ENCODE measurements at places on chromosomes 1 and 21.

GRCh38 chr1:1179983-1180861 is 6.5 kb downstream of the TTLL10 start:
- DNase-seq, result no peak

- no peak for DNase-seq
These were observed 26.6 kb downstream of the IL10RB start for GRCh38 chr21:33292724-33293123.

DNA sequence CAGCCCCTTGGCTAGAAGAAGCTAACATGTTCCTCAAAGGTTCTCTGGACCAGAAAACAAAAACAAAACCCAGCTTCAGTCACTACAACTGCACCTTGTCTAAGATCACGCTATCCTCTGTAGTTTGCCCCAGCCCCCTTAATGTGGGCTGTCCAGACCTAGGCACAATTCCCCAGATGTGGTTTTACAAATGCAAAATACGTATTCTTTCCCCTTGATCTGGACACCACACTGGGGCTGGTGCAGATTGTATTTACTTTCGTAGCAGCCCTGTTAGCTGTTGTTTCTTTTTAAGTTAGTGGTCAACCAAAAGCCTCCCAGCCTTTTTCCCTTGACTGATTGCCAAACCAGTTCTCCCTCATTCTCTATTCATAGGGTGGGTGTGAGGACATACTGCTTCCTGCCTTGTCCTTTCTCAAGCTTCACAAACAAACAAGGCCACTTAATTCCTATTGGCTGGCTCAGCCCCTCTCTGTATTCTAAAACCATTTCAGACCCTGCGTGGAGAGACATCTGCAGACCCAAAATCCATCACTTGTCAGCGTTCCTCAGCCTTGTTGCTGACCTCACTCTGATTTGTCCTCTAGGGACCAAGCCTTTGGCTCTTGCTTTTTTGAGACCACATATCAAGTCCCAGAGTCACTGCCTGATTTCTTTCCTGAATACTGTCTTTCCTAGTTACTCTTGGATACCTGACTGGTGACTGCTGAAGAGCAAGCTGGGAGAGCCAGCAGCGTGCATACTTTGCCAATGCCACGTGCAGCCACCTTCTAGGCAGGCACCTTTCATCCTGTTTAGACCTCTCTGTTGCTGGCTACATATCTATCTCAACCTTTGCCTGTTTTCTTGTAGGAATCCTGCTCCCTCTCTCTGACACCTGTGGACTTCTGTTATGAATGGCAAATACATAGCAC is 96.4 kb upstream of the RAB3GAP2 start:
- DNase-seq, result no peak

DNA sequence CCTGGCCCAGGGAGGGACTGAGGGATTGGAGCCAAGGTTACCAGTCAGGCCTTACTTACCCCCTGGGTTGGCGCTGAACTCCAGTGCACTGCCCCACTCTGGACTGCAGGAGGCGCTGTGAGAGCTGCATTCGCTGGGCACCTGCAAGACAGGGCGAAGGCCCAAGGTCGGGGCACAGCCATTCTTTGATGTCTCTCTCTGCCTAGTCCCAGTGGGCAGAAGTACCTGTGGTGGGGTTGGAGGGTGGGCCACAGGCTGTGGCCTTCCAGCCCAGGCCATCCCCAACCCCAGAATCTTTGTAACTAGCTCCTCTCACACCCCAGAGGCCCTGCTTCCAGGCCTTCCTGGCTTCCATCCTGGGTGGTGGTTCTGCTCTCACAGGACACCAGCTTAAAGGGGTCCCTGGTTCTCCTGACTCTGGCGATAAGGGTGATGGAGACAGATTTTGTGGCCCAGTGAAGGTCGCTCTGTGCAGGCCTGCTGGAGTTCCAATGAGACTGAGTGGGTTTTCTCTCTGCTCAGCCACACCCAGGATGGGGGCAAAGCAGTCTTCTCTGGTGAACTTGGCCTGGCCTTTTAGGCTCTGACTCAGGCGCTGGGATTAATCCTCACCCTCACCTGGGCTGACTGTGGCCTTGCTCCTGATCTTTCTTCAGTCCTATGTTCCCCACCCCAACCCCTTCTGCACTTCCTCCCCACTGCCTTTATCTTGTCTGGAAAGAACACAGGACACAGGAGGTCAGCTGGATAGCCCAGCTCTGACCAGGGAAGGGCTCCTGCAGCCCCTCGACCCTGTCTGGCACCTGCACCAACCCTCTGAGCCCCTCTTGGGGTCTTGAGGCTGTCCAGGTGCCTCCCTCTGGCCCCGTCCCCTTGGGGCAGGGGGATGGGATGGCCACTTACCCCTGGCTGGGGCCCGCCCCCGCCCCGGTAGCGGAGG is 954 bp downstream of the MYOG start:
- no peak for DNase-seq

DNA sequence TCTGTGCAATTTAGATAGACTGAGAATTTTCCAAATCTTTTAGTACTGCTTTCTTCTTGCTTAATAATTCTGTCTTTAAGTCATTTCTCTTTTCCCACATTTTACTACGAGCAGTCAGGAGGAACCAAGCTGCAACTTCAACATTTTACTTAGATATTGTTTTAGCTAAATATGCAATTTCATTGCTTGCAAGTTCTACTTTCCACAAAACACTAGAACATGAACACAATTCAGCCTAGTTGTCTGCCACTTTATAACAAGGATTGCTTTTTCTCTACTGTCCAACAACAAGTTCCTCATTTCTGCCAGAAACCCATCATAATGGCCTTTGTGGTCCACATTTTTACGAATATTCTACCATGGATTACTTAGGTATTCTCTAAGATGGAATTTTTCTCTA is 36.6 kb downstream of the SORT1 start:
- no peak for DNase-seq

- no peak for DNase-seq
These were observed 69.6 kb upstream of the LRRC8B start for GRCh38 chr1:89454845-89455521.

DNA sequence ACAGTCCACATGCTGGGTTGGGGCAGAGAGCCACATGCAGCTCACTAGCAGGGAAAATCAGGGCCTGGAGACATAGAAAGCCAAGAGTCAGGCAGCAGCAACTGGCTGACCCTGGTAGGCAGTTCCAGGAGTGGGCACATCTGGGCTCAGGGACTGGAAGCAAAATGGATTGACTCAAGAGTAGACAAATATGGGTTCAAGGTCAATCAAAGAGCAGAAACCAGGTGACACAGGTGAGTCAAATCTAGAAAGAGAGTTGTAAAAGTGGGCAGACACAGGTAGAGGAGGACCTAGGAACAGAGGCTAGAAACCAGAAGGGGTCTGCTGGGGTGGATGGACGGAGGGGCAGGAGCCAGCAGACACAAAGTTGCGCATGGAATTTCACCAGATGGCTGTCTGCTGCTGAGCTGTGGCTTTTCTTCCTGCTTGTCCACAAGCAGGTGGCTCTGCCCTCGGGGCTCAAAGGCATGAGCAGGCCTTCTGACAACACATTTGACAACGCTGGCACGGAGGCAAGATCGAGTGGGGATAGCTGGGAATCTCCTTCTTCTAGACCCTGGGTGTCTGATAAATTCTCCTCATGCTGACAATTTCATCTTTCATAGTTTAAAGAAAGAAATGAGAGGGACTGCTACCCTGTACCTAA is 40.8 kb upstream of the IGSF3 start:
- DNase-seq, result no peak

DNA sequence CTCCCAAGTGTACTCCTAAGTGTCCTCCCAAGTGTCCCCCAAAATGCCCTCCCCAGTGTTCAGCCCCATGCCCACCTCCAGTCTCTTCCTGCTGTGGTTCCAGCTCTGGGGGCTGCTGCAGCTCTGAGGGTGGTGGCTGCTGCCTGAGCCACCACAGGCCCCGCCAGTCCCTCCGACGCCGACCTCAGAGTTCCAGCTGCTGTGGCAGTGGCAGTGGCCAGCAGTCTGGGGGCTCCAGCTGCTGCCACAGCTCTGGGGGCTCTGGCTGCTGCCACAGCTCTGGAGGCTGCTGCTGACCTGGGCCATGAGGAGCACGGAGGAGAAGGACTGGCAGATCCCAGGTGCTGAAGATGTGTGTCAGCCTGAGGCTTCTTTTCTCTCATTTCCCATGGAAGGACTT is 993 bp downstream of the LCE5A start:
- DNase-seq, result no peak

- DNase-seq, result no peak
These were observed 3.6 kb downstream of the KCNN3 start for GRCh38 chr1:154866257-154867063.

DNA sequence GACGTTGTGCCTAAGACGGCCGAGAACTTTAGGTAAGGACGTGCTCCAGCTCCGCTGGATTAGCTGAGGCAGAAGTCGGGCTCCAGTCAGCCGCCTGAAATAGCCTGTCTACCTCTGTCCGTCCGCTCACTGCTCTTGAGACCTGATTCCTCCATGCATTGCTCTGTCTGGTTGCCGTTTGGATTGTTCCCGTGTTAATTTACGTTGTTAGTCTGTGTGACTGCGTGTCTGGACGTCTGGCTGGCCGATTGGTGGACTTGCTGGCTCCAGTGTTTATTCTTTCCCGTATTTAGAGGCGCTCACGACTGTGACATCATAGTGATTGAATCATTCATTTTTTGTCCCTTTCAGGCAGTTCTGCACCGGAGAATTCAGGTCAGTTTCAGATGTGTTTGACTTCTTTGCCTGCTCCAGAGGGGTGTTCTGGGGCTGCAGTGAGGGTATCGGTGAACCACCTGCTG is 684 bp downstream of the PPIH start:
- no peak for DNase-seq

- DNase-seq, result no peak
These were observed 1.4 kb downstream of the CLCC1 start for GRCh38 chr1:108961752-108962486.

DNA sequence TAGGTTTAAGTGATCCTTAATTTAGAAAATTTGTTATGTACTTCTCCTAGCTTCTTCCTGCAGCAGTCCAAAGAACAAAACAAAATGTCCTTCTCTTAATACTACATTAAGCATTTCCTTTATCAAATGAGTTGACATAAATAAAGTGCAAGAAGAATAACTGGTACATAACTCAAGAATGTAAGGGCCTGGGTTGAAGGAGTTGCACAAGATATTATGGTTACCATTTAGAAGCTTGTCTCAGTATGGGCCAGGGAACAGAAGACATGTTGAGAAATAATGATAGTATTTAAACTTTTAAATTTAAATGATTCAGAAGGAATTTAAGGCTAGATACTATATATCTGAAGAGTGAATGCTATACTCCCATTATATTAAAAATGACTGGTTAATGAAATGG is 23.5 kb downstream of the SUCO start:
- DNase-seq, result no peak

GRCh38 chr1:86239490-86239889 is 82.9 kb upstream of the COL24A1 start:
- DNase-seq, result no peak

DNA sequence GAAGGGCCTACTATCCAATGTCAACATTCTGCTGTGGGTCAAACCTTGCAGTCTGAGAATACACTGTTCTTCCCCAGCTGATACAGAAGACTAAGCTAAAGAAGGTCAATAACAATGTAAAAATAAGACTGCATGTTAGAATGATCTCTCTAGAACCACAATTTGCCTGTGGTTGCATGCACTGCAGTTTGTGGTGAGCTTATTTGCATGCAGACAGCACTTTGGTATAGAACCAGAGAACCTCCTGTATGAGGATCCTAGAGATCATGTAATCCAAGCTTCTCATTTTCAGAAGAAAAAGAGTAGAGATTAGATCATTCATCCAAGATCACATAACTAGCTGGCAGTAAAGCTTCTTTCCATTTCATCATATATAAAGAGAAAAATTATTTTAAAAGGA is 15.8 kb downstream of the SYNJ1 start:
- no peak for DNase-seq

DNA sequence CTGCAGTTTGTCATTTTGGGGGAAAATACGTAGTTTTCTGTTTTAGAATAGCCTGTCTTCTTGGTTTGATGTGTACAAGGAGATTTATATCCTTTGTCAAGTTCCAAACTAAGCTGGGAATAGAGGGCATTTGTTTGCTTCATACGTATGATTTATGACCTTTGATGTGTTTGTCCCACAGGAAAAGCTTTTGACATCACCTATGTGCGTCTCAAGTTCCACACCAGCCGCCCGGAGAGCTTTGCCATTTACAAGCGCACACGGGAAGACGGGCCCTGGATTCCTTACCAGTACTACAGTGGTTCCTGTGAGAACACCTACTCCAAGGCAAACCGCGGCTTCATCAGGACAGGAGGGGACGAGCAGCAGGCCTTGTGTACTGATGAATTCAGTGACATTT is 79.9 kb downstream of the LAMC1 start:
- no peak for DNase-seq

DNA sequence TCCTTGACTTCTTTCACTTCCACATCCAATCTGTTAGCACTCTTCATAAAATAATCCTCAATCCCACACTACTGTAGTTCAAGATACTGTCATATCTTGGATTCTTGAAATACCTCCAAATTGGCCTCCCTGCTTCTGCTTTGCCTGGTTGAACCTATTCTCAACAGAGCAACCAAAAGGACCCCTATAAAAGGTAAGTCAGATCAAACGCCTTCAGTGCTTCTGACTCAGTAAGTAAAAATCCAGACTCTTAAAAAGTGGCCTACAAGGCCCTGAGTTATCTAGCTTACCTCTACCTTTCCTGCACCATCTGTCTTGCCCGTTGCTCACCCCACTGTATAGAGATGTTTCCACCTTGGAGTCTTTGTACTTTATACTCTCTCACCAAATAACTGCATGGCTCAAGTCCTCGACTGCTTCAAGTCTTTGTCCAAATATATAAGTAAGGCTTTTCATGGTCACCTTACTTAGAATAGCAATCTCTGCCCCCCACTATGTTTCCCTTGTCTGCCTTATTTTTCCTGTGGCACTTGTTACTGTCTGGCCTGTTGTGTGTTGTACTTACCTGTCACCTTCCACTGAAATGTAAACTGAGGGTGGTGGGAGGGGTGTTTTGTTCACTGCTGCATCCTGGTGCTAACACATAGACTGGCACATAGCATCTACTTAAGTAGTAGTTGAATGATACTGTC is 5.1 kb upstream of the PIGV start:
- DNase-seq, result no peak

DNA sequence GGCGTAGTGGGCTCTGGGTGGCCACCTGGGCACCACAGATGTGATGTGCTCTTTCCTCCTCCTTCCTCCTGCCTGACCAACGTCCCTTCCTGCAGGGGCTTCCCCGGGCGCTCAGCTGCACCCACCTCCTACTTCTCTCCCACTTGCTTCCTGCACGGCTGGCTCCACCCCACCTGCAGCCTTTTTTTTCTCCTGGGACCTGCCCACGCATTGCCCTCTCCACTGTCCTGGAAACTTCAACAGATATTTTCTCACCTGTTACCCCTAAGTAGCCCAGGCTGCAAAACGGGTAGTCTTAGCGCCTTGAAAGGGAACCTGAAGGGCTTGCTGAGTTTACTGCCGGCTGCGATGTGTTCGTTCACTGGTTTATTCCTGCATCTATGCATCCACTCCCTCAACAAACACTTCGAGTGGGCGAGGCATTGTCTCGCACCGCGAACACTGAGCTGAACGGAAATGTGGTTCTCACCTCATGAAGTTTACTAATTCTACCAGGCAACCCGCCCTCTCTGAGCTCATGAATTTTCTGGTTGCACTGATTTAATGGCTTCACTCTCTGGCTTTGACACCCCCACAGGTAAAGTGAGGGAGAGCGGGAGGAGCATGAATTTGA is 23.6 kb downstream of the ZBTB18 start:
- DNase-seq, result peak; percentile 32

Measured in activated naive CD4-positive, alpha-beta T cell treated with anti-CD3 and anti-CD28 coated beads, Interleukin-2, amount 50 U/mL, for 72 hours (primary cell).